Fibroblast of the aortic adventitia (primary cell): ENCODE measurements at places on chromosomes 1 and 21.

- no peak for DNase-seq
Measured at GRCh38 chr1:47513393-47513792, 75.5 kb downstream of the FOXD2 start.

DNA sequence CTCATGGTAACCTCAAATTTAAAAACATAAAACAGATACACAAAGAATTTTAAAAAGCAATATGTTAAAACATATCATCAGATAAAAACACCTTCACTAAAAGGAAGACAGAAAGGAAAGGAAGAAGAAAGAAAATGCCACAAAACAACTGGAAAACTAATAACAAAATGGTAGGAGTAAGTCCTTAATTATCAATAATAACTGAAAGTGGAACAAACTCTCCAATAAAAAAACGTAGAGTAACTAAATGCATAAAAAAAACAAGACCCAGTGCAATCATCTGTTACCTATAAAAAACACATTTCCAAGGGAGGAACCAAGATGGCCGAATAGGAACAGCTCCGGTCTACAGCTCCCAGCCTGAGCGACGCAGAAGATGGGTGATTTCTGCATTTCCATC lies 47.1 kb upstream of the ACADM start:
- no peak for DNase-seq

GRCh38 chr1:62530516-62531154 lies 66.7 kb upstream of the ANGPTL3 start:
- DNase-seq = peak; percentile 31

- no peak for DNase-seq
Measured at GRCh38 chr21:32829504-32829903, 57.9 kb upstream of the PAXBP1 start.

- DNase-seq = no peak
Measured at GRCh38 chr1:248421384-248421783, 18.5 kb downstream of the OR2T1 start.

GRCh38 chr1:12152113-12152891 lies 14.5 kb upstream of the TNFRSF1B start:
- DNase-seq = no peak
